ENCODE measurements at places on chromosomes 6 and 20.

- DNase-seq = peak; percentile 3
Observed at GRCh38 chr6:129280749-129281148, 397.8 kb downstream of the LAMA2 start.

GRCh38 chr20:17725094-17725835, 25.5 kb downstream of the BANF2 start:
- DNase-seq = no peak

DNA sequence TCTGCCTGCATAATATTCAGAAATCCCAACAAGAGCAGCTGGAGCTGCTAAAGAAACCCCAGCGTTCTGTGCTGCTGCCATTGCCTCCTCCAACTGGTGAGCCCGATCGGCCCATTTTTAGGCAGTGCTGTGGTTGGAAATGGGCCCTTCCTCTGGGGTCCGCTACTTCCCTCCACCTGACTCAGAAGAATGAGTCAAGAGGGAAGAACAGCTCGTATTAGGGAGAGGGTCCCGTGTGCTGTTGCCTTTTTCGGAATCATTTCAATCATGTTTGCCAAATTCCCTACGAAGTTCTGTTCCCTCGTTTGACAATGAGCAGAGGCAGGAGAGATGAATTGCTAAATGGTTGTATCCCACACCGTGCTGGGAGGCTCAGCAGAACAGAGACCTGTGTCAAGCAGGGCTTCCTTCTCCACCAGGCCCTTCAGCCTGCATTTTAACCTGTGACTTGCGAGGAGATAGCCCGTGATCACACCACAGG, 38.4 kb downstream of the THBS2 start:
- no peak for DNase-seq

GRCh38 chr6:110728501-110728900, 86.8 kb downstream of the CDK19 start:
- no peak for DNase-seq

GRCh38 chr20:43909720-43910119, 4.9 kb upstream of the TOX2 start:
- no peak for DNase-seq

- no peak for DNase-seq
Observed at GRCh38 chr20:13291157-13291556, 70.1 kb downstream of the ISM1 start.

- DNase-seq = no peak
Observed at GRCh38 chr20:37453836-37454235, 67.2 kb upstream of the NNAT start.
